ENCODE measurements at places on chromosomes 4 and X.

GRCh38 chr4:24007860-24008261 lies 118.0 kb upstream of the PPARGC1A start:
- no peak for DNase-seq

GRCh38 chrX:132199941-132200340 lies 19.3 kb downstream of the RAP2C start:
- DNase-seq, result no peak

- no peak for DNase-seq
Observed at GRCh38 chrX:104098919-104099318, 13.4 kb upstream of the ZCCHC18 start.

GRCh38 chrX:76148041-76148665 lies 24.7 kb upstream of the PBDC1 start:
- DNase-seq, result no peak

- no peak for DNase-seq
Observed at GRCh38 chrX:13511241-13511943, 58.0 kb upstream of the EGFL6 start.

GRCh38 chr4:5826437-5827107 lies 66.3 kb downstream of the CRMP1 start:
- DNase-seq, result no peak

GRCh38 chr4:151105454-151106032 lies 6.1 kb downstream of the RPS3A start:
- DNase-seq, result no peak

GRCh38 chr4:109703664-109704361 lies 568 bp upstream of the CASP6 start:
- DNase-seq, result no peak

DNA sequence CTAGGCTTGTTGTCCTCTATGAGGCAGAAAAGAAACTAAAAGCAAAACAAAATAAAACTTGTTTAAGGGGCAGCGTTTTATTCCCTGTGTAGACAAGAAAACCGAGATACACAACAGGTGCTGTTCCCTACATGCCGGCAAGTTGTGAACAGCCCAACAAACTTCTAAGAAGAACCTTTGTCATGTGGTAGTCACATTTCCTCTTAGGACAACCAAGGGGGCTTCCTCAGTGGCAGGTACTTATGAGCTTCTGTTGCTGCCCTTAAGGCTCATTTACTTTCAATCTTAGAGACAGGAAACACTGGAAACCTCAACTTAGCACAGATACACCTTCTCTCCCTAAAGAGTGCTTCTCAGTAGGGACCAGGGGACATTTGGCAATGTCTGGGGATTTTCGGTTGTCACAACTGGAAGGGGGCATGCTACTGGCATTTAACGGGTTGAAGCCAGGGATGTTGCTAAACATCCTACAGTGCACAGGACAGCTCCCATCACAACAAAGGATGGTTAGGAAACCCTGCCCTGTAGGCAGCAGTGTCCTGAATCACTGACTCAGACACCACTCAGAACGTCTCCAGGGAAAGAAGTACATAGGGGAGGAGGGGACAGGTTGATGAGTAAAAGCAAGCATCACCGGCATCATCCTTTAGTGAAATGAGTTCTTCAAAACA lies 111.0 kb downstream of the ASB9 start:
- no peak for DNase-seq

GRCh38 chrX:115093191-115093590 lies 75.8 kb upstream of the IL13RA2 start:
- DNase-seq, result no peak

All from iPS DF 19.7 (cell line).